ENCODE measurements at places on chromosomes 4 and X. TPM values are rescaled to one million over a fixed set of nuclear protein-coding genes. Genes with fewer than 3 reads are reported as not detected.

- no peak overlapping the region for H3K4me3 ChIP-seq
- DNase-seq, result no peak
- H3K27me3 ChIP-seq, result no peaks in the 10 kb centered on the region
These were observed 121.8 kb downstream of the FHIP1A start for GRCh38 chr4:151530783-151531182.

- no peak for DNase-seq
- no peaks in the 10 kb centered on the region for H3K4me1 ChIP-seq
- no peaks in the 10 kb centered on the region for H3K36me3 ChIP-seq
- no peak overlapping the region for H3K27ac ChIP-seq
These were observed 35.6 kb downstream of the FRMPD3 start for GRCh38 chrX:107485013-107485412.

GRCh38 chr4:139054791-139055505 lies 39.4 kb downstream of the NOCT start:
- H3K4me3 ChIP-seq, result no peak overlapping the region
- H3K27me3 ChIP-seq, result no peaks in the 10 kb centered on the region
- no peak for DNase-seq
- H3K4me1 ChIP-seq, result peaks cover 13% of the 10 kb centered on the region
- peaks cover 33% of the 10 kb centered on the region for H3K36me3 ChIP-seq

- no peaks in the 10 kb centered on the region for H3K27me3 ChIP-seq
- peaks cover 39% of the 10 kb centered on the region for H3K4me1 ChIP-seq
- H3K27ac ChIP-seq, result no peak within 1 kb of the TSS
- DNase-seq, result no peak
- no peaks in the 10 kb centered on the region for H3K36me3 ChIP-seq
These were observed at the start of gene TEX13D for GRCh38 chrX:124332481-124333424. Gene TEX13D, plus strand, starts transcription at chrX:124332660. Its CDS starts 258 bp downstream, at chrX:124332918.

Gene UGT8
- total RNA-seq, result 0.14 TPM

Gene TREX2
- 1.4 TPM for total RNA-seq

Gene RNF212
- total RNA-seq, result 3.3 TPM

Gene DCAF8L1
- not detected for total RNA-seq
